Germinal center (tissue), 1 donor: ENCODE measurements at places on chromosomes 13 and 19.

GRCh38 chr13:80787604-80788003 lies 446.7 kb upstream of the SPRY2 start:
- DNase-seq: no peak

- no peak for DNase-seq
These were observed 27.6 kb upstream of the TPT1 start for GRCh38 chr13:45368571-45368970.

GRCh38 chr19:45448887-45449299 lies 18.9 kb upstream of the FOSB start:
- no peak for DNase-seq

- no peak for DNase-seq
These were observed 8.8 kb upstream of the KPTN start for GRCh38 chr19:47492571-47493377.

DNA sequence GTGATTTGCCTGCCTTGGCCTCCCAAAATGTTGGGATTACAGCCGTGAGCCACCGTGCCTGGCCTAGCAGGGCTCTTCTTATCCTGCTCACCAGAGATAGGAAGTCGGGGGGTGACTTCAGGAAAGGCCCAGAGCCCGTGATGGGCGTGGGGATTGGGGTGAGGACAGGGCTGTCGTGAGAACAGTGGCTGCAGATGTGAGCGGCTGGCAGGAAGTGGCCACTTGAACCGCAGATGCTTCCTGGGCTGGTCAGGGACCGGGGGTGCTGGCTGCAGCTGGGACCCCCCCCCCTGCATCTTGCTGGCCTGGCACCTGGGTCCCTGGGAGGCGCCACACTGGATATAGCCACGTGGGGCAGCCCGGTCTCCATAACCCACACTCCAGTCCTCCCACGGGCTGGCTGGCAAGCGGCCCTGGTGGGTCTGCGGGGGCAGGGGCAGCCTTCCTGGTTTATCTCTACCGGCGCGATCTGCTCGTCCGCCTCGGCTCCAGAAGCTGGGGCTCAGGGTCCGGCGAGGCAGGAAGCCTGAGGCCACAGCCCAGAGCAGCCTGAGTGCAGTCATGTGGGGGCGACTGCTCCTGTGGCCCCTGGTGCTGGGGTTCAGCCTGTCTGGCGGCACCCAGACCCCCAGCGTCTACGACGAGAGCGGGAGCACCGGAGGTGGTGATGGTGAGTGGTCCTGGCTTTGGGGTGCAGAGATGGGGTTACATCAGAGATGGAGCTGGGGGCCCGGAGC lies at the start of gene F2RL3:
TSS of gene F2RL3 (plus strand) at position 371 of the 737 bp plus-strand sequence. CDS start at position 562, 191 bp downstream.
- no peak for DNase-seq

DNA sequence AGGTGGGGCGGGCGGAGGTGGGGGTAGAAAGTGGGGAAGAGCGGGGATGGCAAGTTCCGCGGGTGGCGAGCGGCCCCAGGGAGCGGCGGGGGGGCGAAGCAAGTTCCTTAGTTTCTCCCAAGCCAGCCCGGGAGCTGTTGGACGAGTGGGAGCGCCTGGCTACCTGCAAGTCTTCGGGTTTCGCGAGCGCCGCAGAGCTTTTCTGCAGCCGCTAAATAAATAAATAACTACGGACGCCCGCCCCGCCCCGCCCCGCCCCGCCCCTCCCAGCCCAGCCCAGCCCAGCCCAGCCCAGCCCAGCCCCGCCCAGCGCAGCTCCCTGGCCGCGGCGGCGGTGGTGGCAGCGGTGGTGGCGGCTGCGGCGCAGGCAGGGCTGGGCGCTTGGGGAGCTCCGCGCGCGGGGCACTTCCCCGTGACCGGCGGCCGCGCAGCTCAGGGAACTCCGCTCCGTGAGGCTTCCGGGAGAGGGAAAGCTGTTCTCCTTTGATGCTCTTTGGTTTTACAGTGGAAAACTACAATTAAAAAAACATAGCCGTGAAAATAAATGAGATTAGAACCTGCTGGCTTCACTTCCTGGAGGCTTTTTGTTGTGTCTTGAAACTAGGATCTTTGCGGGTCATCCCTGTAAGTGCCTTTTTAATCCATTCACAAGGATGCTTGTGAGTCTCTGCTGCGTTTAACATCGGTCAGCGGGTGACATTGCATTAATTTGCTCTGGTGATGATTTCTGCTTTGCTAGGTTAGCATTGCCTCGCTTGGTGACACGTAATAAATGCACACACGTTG lies at the start of gene UBE2L5:
TSS of gene UBE2L5 (plus strand) at position 440 of the 786 bp plus-strand sequence. CDS start 5,498 bp downstream, outside the sequence.
- DNase-seq: peak; percentile 73

GRCh38 chr13:112639521-112639920 lies 50.3 kb upstream of the ATP11A start:
- DNase-seq: no peak

GRCh38 chr13:102400675-102401145 lies 1.1 kb downstream of the FGF14 start:
- DNase-seq: no peak

GRCh38 chr19:7732045-7732444 lies at the start of gene CLEC4G:
Gene CLEC4G (minus strand): TSS chr19:7732110. CDS start chr19:7732102, 8 bp downstream.
- DNase-seq: no peak

DNA sequence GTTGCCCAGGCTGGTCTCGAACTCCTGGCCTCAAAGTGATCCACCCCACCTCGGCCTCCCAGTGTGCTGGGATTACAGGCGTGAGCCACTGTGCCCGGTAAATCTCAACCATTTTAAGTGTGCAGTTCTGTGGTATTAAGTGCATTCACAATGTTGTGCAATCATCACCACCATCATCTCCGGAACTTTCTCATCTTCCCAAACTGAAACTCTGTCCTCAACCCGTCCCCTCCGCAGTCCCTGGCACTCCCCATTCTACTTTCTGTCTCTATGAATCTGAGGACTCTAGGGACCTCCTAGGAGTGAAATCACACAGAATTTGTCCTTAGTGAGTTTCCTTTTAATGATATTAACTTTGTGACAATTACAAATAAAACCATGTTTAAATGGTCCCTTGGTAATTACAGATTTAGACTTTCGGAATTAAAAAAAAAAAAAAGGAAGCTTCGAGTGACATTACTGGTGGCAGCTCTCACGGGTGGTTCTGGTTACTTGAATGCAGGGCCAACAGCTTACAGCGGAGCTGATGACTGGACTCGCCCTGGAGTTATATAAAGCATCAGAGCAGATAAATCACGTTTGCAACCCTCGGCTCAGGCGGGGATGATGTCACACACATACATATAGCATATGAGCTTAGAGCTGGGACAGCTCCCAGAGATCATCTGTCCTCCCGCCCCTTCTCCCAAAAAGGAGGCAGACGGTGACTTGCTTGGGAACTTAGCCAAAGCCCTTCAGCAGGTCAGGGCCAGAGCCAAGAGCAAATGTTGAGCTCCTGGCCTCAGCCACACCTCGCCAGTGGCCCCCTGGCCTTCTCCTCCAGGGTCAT lies 89.8 kb downstream of the ZNF557 start:
- DNase-seq: no peak

- no peak for DNase-seq
These were observed 1218.6 kb downstream of the PCDH17 start for GRCh38 chr13:58850161-58850560.

DNA sequence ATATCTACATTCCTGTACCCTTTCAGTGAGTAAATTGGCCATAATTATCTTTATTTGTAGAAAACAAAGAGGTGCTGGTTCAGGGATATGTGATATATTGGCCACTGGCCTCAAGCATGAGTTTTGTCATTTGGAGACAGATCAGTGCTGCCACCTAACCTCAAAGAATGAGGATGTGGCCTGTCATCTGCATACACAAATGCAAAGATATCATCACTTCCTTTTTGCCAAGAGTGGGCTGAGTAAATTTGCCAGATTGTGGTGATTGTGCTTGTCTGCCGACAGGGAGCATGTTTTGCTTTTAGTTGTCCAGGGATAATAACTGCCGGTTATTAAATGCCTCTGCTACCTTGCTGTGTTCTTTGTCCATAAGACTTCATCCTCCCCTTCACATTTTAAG lies 44.2 kb downstream of the WASF3 start:
- peak; percentile 45 for DNase-seq

DNA sequence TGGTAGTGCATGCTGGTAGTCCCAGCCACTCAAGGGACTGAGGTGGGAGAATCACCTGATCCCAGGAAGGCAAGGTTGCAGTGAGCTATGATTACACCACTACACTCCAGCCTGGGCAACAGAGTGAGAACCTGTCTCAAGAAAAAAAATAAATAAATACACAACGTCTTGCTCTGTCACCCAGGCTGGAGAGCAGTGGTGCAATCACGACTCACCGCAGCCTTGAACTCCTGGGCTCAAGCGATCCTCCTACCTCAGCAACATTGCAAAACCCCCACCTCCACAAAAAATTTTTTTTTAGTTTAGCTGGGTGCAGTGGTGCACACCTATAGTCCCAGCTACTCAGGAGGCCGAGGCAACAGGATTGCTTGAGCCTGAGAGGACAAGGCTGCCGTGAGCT lies 8.8 kb downstream of the TPM4 start:
- DNase-seq: no peak

- no peak for DNase-seq
These were observed 74.3 kb upstream of the UBL3 start for GRCh38 chr13:29924482-29925350.

DNA sequence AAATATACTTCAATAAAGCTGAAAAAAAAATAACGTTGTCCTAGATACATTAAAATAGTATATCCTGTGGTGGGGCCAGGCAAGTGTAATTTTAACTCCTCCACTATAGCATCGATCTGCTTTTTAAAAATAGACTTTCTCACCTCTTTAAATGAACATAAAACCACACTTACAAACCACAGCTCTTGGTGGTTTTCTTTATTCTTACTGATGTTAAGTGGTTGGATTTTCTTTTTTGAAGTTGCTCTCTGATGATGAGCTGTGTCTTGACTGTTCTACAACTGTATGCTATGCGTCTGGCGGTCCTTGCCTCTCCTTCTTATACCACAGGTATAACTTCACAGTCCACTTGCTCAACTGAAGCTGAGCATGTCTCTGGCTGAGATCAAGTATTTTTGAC lies 721.5 kb upstream of the KLHL1 start:
- no peak for DNase-seq

GRCh38 chr13:28442839-28443238 lies 52.1 kb downstream of the FLT1 start:
- DNase-seq: no peak
